Brain (organoid and tissue), 16 donors: ENCODE measurements at places on chromosomes 2 and 18. TPM values are rescaled to one million over a fixed set of nuclear protein-coding genes. Genes with fewer than 3 reads are reported as not detected.
A peak's percentile ranks its signal among the peaks of the same experiment; 100 is the strongest.

DNA sequence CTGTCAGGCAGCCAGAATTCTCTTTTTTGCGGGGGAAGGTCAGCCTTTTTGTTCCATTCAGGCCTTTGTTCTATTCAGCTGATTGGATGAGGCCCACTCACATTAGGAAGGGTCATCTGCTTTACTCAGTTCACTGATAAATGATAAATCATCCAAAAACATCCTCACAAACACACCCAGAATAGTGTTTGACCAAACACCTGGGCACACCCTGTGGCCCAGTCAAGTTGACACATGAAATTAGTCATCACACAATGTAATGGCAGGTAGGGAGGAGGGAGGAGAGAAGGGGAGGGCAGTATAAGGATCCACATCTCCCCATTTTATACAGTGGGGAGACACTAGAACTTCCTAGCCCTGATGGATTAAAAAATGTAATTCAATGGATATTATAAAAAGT lies 8.3 kb upstream of the RMC1 start:
- no peak for DNase-seq

- DNase-seq, result no peak
Observed at GRCh38 chr2:96956211-96956610, 30.2 kb downstream of the FAM178B start.

The SLC5A7 gene
- polyA plus RNA-seq, result not detected

DNA sequence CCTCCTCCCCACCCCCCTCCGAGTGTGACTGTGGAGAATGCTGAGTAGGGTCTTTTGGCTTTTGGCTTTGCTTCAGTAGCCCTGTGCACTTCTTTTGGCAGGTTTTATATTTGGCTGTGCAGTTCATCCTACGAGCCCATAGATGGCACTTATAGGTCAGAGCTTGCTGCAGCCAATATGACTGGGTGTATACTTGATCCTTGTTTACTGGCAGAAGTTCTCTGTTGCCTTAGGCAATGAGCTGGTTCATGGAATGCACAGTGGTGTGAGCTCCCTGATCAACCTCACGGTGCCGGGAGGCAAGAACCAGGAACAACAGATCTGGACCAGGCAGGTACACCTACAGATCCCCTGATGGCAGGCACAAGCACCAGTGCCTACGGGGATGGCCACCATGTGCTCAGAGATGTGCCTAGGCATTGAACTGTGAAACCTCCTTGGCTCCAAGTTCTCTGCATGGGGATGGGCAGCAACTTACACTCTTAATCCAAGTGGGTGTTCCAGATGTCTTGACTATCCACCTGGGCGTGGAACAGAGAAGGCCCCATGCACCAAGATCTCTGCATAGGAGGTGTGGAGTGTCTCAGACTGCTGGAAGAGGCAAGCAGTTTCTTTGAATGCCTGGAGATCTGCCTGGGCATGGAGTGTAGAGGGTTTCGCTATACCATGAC lies 190.4 kb downstream of the KIAA1328 start:
- no peak for DNase-seq

The EHBP1 gene
- polyA plus RNA-seq, result 15.9 TPM

The SERPINB3 gene
- polyA plus RNA-seq, result not detected

GRCh38 chr2:13819896-13820295 lies 812.6 kb upstream of the LRATD1 start:
- DNase-seq, result no peak

- DNase-seq, result no peak
Observed at GRCh38 chr18:63994783-63995399, 25.0 kb downstream of the SERPINB8 start.

GRCh38 chr2:190584980-190585661 lies 50.6 kb upstream of the NEMP2 start:
- peak; percentile 94 for DNase-seq

DNA sequence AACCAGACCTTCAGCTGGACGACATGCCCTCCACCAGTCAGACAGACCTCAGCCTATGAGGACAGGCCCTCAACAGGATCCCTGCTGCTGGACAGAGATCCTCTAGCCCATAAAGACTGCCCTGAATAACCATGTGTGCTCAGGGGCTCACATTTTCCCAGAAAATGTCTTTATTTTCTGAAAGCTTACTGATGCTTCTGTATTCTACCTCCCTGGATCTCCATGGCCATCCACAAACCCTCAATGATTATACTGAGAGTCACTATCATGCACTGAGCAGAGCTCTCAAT lies 1.8 kb upstream of the PTPN18 start:
- no peak for DNase-seq

- DNase-seq, result no peak
Observed at GRCh38 chr2:169895294-169895985, 68.2 kb downstream of the UBR3 start.

DNA sequence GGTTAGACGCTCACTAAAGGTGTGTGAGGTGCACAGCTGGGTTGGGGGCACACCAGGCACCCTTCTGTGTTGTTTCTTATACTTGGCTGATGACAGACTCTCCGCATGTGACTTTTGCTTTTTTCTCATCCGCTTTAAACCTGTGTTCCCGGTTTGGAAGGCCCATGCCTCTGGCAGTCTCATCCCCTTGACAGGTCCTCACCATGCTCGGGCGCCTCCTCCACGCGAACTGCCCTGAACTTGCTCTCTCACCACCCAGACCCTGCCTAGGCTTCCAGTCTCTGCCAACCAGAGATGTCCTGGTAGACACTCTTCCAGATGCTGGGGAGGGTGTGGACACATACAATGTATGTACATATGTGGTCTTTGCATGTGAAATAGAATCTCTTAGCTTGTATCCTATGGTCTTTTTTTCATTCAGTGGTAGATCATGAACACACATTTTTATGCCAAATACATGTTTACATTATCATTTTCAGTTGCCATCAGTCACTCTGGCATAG lies 79.8 kb downstream of the LIMS1 start:
- no peak for DNase-seq

DNA sequence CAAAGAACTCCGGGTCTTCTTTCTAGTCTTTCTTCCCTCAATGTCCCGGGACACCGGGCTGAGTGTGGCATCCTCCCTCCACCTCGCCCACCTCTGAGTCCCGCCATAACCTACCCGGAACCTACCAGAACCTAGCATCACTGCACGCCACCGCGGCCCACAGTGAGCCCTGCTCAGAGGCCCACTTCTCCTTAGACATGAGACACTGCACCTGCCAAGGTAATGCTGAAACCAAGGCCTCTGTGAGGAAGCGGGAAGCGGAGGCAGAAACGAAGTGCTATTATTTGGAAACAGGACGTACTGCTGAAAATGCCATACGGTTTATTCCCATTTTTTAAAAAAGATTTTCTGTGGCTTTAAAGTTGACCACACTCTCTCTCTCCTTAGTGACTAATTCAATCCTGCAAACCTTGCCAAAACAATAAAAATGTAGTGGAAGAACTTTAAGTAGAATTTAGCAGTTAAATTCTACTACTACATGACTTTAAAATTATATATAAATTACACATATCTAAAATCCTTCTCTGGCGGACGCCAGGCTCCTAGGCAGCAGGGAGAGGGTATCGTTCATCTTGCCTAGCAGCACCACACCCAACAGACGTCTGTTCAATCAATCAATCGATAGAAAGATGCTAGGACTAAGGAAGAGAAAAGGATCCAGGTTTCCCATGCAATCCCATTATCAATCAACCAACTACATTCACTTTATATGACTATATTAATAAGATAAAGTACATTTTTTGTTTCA lies 82.0 kb downstream of the ZNF516 start:
- no peak for DNase-seq

DNA sequence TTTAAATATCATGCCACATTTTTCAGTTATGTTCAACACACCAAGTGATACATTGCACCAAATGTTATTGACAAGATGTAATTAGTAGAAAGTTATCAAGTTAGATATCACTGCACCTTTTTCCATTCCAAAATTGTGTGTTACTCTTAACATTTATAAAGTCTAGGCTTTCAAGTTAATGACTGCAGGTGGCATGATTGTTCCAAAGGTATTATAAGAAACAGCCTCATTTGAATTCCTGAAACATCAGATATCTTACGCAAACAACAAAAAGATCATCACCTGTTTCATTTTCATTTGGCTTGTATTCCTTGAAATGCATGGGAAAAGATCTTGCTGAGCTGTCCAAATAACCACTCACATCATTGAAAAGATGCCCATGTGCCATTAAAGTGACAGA lies 1528.2 kb upstream of the ZEB2 start:
- no peak for DNase-seq

GRCh38 chr2:65076345-65076710 lies 20.1 kb downstream of the CEP68 start:
- DNase-seq, result no peak

DNA sequence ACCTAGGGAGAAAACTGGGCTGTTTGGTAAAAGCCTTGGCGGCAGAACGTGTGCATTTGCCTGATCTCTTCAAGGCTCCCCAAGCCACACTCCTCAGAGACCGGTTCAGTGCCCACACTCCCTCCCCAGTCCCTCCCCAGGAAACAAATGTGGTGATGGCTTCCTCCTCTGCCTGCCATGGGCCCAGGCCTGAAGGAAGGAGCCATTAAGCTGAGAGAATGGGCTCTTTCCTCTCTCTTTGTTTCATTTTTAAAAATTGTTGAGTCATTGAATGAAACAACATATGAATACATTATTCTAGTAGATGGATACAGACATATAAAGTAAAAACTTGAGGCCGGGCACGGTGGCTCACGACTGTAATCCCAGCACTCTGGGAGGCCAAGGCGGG lies 50.6 kb upstream of the YWHAQ start:
- DNase-seq, result no peak

The ACVR1C gene
- polyA plus RNA-seq, result 0.34 TPM

The ACTG2 gene
- polyA plus RNA-seq, result 1.6 TPM

DNA sequence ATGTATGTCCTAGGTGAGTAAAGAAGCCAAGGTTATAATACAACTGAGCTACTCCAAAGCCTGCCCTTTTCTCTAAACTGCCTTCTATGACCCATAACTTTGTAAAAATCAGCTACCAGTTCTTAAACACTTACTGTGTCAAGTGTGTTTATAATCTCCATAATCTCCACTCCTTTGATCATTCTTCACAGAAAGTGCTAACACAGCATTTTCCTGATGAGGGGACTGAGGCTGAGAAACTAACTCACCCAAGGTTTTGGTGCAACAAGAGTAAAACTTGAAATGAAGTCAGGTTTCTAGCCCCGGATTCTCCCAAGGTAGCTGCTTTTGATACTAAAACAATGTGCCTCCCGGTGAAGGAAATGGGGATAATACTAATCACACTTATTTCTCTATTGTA lies 1.9 kb upstream of the C2orf49 start:
- no peak for DNase-seq

- DNase-seq, result no peak
Observed at GRCh38 chr2:119485336-119486110, 38.8 kb downstream of the SCTR start.

The GAL3ST2 gene
- not detected for polyA plus RNA-seq

The EPB41L3 gene
- 83.1 TPM for polyA plus RNA-seq

The NETO1 gene
- polyA plus RNA-seq, result 2.6 TPM

DNA sequence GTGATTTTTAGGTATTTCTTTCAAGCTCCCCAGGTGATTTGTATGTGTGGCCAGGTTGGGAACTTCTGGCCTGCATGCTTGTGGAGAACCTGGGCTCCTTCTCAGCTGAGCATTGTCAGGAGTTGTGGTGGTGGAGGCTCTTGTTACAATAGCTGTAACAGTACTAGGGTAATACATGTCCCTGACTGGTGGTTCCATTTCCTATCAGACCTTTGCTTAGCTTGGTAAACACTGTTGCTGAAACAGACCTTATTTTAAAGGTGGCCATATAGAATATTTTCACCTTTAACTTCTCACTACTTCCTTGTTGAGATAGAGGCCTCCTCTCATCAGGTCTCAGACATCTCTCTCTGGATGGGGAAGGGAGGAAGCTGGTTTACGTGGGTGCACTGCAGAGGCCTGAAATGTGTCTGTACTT lies 79.2 kb downstream of the SETBP1 start:
- DNase-seq, result no peak

DNA sequence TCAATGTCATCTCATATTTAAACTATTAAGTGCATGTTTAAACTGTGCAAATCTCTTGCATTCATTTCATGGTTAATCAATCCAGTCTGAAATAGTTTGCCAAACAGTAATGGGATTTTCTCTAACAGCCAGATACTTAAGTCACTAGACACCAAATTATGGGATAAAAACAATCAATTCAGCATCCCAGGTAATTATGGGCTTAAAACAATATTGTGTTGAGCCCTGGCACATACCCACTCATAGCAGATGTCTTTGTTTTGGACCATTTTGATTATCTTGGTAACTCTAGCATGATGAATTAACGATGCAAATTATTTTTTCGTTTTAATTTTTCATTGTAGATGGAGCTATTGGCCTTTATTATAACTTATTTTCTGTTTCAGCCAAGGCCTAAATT lies 118.5 kb upstream of the CD302 start:
- no peak for DNase-seq

DNA sequence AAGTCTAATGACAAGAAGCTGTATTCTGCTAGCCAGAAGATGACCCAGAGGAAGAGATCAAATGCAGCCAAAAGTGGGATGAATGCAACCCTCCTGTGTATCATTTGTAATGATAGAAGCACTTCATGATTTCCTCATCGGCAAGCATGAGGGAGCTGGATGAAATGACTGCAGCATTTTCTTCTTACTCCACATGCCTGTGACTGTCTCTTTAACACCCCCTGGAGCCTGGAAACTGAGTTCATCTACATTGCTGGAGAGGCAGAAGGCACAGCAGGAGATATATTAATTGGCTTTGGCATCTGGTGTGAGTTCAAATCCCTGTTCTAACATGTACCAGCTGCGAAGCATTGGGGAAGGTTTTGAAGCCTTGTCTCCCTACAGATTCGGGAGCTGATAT lies 37.7 kb downstream of the ID2 start:
- peak; percentile 54 for DNase-seq

DNA sequence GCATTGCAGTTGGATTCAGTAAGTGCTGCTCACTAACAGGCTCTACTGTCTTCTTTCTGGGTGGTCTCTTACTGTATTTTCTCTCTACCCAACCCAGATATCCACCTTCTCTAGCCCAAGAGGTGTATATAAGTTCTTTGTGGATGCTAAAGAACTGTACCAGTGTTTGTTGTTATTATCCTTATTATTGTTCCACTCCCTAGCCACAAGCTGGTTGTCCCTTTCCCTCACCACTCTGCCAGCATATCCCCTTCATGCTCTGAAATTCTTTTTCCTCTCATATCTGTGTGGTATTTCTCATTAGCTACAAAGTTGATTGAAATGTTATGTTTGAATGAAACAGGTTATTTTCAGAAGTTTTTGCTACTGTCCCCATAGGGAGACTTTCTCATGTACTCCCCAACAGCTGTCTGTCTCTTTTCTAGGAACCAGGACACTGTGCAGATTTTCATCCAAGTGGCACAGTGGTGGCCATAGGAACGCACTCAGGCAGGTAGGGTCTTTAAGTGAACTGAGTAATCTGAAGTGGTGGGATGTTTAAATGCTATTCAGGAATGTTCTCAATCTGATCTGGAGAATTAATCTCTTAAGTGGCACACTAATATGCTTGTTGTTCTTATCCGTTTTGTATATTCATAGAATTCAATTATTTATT lies 56.8 kb downstream of the COX7A2L start:
- DNase-seq, result no peak

GRCh38 chr2:228430986-228431385 lies 249.5 kb upstream of the SPHKAP start:
- peak; percentile 55 for DNase-seq
